ENCODE measurements at places on chromosomes 5 and 9. TPM values are rescaled to one million over a fixed set of nuclear protein-coding genes. Genes with fewer than 3 reads are reported as not detected.

DNA sequence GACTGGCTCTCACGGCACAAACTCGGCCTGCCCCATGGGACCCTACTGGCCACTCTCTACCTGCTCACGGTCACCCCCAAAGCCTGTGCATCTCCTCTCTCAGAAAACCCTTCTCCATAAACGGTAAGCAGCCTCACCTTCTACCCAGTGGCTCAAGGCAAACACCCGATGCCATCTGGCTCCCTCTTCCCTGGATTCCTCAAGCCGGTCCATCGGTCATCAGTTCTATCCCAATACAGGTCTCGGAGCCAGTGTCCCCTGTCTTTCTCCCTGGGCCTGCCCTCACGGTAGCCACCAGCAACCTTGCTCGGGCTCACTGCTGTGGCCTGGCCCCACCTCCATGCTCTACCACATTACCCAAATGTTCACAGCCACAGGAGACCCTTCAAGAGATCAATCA lies 134.1 kb downstream of the ROR2 start:
- DNase-seq, result no peak
- H3K4me3 ChIP-seq, result no peak overlapping the region
- H3K4me1 ChIP-seq, result no peaks in the 10 kb centered on the region
- H3K36me3 ChIP-seq, result no peaks in the 10 kb centered on the region
- H3K27ac ChIP-seq, result no peak overlapping the region

Gene FBN2
- 0.26 TPM for polyA plus RNA-seq

GRCh38 chr5:52997424-52997823 lies 8.3 kb downstream of the ITGA2 start:
- H3K27ac ChIP-seq, result no peak overlapping the region
- H3K4me3 ChIP-seq, result no peak overlapping the region
- H3K4me1 ChIP-seq, result no peaks in the 10 kb centered on the region
- H3K36me3 ChIP-seq, result no peaks in the 10 kb centered on the region

Gene C6
- polyA plus RNA-seq, result 0.02 TPM

Gene KLF9
- polyA plus RNA-seq, result 12.4 TPM

DNA sequence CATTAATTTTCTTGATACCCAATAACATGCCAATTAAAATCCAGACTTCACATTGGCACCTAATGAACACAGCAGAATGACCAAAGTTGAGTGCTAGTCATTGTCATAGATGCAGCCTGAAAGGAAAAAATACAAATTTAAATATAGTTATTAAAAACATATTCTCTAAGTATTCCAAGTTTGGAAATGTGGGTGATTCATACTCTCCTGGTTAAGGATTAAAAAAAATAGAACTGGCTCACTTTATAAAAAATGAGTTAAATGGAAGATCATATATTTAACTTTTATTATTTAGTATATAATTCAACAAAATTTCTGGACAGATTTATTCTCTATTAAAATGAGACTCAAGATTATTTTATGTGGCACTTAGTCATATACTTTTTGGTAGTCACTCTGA lies 33.2 kb upstream of the RICTOR start:
- no peak overlapping the region for H3K27ac ChIP-seq
- no peak overlapping the region for H3K4me3 ChIP-seq
- no peaks in the 10 kb centered on the region for H3K27me3 ChIP-seq
- H3K36me3 ChIP-seq, result no peaks in the 10 kb centered on the region
- no peaks in the 10 kb centered on the region for H3K4me1 ChIP-seq
- no peak for DNase-seq

Gene HAUS6
- 4.6 TPM for polyA plus RNA-seq

Gene WDR38
- polyA plus RNA-seq, result not detected

DNA sequence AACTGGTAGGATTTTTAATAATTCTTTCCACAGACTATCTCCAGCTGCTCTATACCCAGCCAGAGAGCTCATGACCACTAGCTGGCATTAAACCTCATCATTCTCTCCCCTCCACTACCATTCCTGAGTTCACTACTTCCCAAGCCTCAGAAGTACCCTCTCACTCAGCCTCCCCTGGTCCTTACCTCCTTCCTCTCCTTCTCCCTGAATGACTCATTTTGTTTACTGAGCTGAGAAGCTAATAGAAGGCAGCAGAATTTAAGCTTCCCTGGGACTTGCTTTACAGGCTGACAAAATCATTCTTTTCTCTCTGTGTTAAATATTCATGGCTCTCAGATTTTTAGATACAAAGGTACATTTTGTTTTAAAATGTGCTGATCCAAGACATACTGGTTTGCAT lies 305.4 kb downstream of the TLR4 start:
- H3K36me3 ChIP-seq, result no peaks in the 10 kb centered on the region
- H3K4me3 ChIP-seq, result no peak overlapping the region
- no peaks in the 10 kb centered on the region for H3K27me3 ChIP-seq
- DNase-seq, result no peak
- no peak overlapping the region for H3K27ac ChIP-seq

DNA sequence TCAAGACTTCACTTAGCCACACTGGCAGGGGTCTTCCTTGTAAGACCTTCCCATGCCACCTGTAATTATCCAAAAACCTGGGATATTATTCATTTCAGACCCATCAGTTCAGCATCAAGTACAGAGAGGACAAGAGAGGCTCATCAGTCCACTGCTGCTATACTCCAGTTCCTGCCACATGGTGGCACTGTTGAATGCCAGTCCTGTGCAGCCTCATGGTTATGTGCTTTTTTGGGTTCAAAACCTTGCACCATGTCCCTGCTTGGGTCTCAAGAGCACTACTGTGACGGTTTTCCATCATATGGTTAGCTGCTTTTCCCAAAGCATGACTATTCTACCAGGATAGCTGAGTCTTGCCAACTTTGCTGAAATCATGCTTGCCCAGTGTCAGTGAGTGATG lies 8.5 kb downstream of the PTGS1 start:
- H3K36me3 ChIP-seq, result peaks cover 11% of the 10 kb centered on the region
- no peak overlapping the region for H3K4me3 ChIP-seq
- no peak for DNase-seq
- peaks cover 8% of the 10 kb centered on the region for H3K4me1 ChIP-seq

Gene HTR4
- 0.03 TPM for polyA plus RNA-seq

DNA sequence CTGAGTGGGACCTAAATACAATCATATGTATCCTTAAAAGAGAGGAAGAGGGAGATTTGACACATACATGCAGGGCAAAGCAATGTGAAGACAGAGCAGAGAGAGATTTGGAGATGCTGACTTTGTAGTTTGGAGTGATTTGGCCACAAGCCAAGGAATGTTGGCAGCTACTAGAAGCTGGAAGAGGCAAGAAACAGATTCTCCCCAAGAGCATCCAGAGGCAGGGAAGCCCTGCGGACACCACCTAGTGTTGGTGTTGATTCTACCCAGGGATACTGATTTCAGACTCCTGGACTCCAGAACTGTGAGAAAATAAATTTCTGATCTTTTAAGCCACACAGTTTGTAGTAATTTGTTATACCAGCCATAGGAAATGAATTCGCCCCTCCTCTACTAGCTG lies 64.9 kb upstream of the OSMR start:
- no peaks in the 10 kb centered on the region for H3K4me1 ChIP-seq
- no peak for DNase-seq

- no peak overlapping the region for H3K27ac ChIP-seq
- no peak overlapping the region for H3K4me3 ChIP-seq
- H3K36me3 ChIP-seq, result no peaks in the 10 kb centered on the region
- no peaks in the 10 kb centered on the region for H3K4me1 ChIP-seq
- H3K27me3 ChIP-seq, result no peaks in the 10 kb centered on the region
Observed at GRCh38 chr5:94240134-94240533, 378.3 kb downstream of the KIAA0825 start.

DNA sequence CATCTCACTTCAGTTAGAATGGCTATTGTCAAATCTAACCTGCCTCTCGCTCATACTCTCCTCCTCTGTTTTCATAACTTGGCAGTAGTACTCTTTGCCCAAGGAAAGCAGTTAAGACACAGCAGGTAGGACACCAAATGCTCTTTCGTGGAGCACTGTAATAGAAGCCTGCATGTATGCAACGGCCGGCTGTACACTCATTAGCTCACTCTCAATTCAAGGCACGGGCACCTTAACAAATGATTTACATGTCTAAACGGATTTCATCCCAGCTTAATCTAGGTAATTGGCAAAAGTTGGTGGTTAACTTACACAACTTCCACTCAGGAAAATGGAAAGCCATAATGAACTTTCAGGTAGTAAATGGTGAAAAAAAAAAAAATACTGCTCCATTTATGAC lies 14.9 kb downstream of the DEPDC1B start:
- H3K4me3 ChIP-seq, result no peak overlapping the region
- no peaks in the 10 kb centered on the region for H3K27me3 ChIP-seq
- DNase-seq, result no peak
- no peaks in the 10 kb centered on the region for H3K4me1 ChIP-seq
- no peak overlapping the region for H3K27ac ChIP-seq

Gene SLC36A3
- polyA plus RNA-seq, result not detected

DNA sequence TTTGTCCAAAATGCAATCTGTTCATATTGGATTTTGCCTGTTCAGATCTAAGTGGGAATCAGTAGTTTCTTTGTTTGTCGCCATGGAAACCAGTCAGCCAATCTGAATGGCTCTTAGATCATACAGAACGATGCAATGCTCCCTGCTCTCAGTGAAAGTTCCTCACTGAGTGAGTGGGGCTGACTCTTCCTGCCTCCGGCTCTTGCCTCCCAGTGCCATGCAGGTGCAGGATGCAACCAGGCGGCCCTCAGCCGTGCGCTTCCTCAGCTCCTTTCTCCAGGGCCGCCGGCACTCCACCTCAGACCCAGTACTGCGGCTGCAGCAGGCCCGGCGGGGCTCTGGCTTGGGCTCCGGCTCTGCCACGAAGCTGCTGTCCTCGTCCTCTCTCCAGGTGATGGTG lies at the start of gene PTPDC1:
TSS of gene PTPDC1 (plus strand) at position 151 of the 400 bp plus-strand sequence. CDS start at position 218, 67 bp downstream.
- no peak for DNase-seq
- H3K36me3 ChIP-seq, result no peaks in the 10 kb centered on the region
- H3K4me3 ChIP-seq, result no peak within 1 kb of the TSS
- H3K27me3 ChIP-seq, result no peaks in the 10 kb centered on the region
- H3K27ac ChIP-seq, result no peak within 1 kb of the TSS
- no peaks in the 10 kb centered on the region for H3K4me1 ChIP-seq

GRCh38 chr9:136086951-136087740 lies 7.9 kb downstream of the NACC2 start:
- DNase-seq, result no peak

Gene TLE1
- polyA plus RNA-seq, result 52.6 TPM

DNA sequence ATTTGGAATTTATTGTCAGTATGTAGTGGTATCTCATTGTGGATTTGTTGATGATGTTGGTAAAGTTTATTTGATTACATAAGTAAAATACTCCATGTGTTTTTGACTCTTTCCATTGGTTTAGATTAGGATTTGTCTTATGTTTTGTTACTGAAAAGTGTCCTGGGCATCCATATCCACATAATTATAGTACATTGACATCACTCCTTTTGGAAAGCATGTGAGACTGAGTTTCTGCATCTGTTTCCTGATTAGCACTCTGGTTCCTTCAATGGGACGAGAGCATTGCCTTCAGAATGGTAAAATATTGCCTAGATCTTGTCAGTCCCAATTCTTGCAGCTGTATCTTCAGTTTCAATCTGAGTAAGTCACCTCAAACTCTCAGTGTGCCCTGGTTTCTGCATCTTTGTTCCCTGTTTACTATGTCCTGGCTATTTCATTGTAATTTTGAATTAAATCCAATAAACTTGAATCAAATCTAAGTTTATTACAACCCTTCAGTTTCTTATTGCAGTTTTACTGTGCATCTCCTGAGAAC lies 128.1 kb downstream of the FBXO38 start:
- no peaks in the 10 kb centered on the region for H3K4me1 ChIP-seq
- H3K36me3 ChIP-seq, result no peaks in the 10 kb centered on the region
- no peak overlapping the region for H3K27ac ChIP-seq
- no peak for DNase-seq
- H3K4me3 ChIP-seq, result no peak overlapping the region

- no peak overlapping the region for H3K27ac ChIP-seq
- H3K4me3 ChIP-seq, result no peak overlapping the region
- H3K36me3 ChIP-seq, result no peaks in the 10 kb centered on the region
- no peaks in the 10 kb centered on the region for H3K4me1 ChIP-seq
Observed at GRCh38 chr5:74143721-74144330, 496.7 kb downstream of the ENC1 start.

Data from spleen (tissue), 13 donors.